ENCODE measurements at places on chromosomes 1 and 21.

DNA sequence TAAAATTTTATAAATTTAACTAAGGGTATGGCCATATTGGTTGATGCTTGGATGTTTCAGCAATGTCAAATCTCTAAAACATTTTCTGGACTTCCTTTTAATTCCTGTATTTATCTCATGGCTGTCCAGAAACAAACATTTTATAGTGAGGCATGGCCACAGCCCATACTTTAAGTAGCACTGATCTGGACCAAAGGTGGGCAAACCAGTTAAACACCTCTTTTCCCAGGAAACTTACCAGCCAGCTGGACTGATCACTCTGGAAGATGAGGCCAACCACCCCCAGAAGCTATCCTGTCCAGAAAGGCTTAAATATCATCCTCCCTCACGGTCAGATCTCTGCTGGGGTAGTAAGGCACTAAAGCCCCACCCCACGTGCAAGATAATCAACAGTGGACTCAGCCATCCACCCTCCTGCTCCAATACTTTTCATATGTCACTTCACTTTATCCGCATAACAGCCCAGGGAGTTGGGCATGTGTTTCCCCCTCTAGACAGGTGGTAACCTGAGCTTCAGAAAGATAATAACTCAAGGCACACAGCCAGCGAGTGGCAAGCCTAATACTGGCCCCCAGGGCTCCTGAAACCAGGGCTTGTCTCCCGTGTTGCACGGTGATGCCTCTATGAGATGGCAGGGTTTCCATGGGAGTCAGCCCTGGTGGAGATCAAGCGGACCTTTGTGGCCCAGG, 120.5 kb upstream of the NGF start:
- DNase-seq: no peak

- DNase-seq: no peak
Observed at GRCh38 chr1:58905628-58906221, 121.9 kb upstream of the JUN start.

GRCh38 chr1:248686815-248687214, 15.8 kb downstream of the OR14I1 start:
- DNase-seq: no peak

GRCh38 chr1:29380532-29380931, 144.2 kb downstream of the PTPRU start:
- DNase-seq: no peak

GRCh38 chr1:163444665-163445064, 122.9 kb downstream of the NUF2 start:
- DNase-seq: no peak

DNA sequence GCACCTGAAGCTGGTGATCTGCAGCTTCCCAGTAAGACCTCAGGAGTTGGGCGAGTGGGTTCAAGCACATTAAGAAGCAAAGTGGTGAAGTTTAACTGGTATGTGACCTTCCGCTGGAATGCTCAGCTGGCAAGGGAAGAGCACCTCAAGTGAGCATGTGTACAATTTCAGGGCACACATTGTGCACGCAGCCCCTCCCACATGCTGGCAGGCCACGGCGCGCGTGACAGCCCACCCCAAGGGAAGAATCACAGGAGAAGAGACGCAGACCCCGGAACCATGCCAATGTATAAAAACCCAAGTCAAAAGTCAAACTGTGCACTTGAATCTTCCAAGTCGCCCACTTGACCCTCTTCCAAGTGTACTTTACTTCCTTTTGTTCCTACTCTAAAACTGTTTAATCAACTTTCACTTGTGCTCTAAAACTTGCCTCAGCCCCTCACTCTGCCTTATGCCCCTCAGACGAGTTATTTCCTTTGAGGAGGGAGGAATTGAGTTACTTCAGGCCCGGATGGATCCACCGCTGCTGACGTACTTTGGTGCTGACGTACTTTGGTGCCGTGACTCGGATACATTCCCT, 20.0 kb downstream of the LRRC3 start:
- no peak for DNase-seq

DNA sequence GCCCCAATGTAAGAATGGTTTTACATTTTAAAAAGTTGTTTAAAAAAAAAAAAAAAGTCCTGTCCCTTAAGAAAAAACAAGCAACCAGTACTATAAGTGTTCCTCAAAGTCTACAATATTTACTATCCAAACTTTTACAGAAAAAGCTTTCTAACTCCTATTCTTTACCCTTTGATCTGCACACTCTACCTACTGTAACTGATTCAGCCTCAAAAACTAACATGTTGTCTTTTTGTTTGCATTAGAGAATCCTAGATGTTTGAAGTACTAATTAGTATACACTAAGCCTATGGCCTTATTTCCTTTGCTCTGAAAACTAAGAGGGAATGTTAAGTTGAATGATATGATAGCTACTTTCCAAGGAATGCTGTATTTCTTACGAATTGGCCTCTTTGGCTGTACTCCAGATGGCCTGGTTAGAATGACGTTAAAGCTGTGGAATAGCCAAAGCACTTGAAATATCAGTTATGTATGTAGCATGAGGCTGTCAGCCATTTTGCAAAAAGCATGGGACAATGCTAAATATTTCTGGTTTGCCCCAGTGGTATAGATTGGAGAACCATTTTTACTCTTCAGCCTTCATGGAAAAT, 234.8 kb downstream of the GPR52 start:
- no peak for DNase-seq

All from amygdala (tissue), 56 donors.